Neural crest cell (in vitro differentiated cells): ENCODE measurements at places on chromosomes 5 and 9.

- DNase-seq = no peak
Measured at GRCh38 chr9:73149371-73150067, 2.1 kb upstream of the ANXA1 start.

- no peak for DNase-seq
Measured at GRCh38 chr5:60488466-60489130, 211.4 kb downstream of the DEPDC1B start.

- no peak for DNase-seq
Measured at GRCh38 chr9:114958021-114958843, 27.8 kb upstream of the TNFSF8 start.

GRCh38 chr5:150598821-150599273 is 41.6 kb upstream of the SYNPO start:
- no peak for DNase-seq

- DNase-seq = no peak
Measured at GRCh38 chr9:4305065-4305985, 5.5 kb upstream of the GLIS3 start.

- no peak for DNase-seq
Measured at GRCh38 chr5:165877475-165877874, 2372.1 kb downstream of the MAT2B start.

- no peak for DNase-seq
Measured at GRCh38 chr5:141850244-141850768, 27.9 kb downstream of the PCDH1 start.

DNA sequence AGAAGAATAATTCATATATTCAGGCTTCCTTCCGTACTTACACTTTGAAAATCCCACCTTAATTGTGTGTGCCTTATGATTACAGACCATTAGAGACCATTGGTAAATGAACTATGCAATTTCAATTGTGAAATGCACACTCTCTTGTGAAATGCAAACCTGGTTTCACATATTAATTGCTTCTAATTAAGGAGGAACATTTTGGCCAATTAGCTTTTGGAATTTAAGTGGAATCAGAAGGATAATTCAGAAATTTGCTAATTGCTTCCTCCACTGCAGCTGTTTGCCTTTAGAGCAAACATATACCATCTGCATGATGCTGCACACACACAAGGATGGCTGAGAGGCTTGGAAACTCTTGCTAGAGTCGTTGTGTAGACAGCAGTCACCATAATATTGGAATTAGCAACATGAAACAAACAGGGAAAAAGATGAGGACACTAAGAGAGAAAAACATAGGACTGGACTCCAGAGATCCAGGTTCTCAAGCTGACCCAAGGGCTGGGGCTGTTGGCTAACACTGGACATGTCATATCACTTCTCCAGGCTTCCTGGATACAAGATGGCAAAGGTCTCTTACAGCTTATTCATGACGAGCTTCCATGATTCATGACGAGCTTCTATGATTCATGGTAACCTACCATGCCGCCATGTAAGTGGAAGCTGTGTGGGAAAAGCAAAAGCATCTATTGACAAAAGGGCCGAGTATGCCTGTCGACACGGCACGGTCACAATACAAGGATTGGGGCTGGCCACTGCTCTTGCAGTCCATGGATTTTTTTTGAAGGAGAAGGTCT is 78.0 kb downstream of the PTCH1 start:
- no peak for DNase-seq

DNA sequence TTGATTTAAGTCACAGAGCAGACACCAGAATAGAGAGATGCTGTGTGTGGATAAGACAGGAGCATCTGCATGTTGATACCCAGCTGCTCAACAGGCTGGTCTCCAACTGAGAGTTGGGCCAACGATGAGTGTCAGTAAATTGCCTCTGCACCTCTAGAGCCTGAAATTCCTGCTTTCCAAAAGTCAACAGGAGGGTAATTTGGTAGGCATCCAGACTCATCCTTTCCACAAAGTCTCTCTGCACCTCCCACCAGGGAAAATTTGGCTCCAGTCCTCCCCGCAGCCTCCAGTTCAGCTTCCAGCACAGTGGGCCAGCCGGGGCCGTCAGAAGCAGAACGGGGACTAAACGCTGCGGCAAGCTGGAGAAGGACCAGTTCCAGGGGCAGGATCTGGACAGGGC is 136.9 kb downstream of the RFK start:
- DNase-seq = no peak

- no peak for DNase-seq
Measured at GRCh38 chr9:5621327-5621726, 7.6 kb upstream of the RIC1 start.

DNA sequence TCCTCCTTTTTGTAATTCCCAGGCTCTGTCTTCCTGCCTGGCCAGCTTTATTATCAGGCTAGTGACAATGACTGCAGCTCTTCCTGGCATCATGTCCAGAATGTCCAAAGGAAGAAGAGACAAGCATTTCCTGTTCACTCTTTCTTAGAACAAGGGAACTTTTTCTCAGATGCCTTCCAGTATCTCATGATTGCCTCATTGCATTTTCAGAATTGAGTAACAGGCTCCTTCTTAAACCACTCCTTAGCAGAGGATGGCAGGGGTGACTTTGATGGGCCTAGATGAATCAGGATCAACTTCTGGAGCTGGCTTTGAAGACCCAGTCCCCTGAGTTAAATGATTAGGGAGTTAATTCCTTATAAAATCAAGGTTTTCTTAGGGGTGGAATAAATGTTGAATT is 92.9 kb upstream of the RASGRF2 start:
- no peak for DNase-seq

- DNase-seq = no peak
Measured at GRCh38 chr5:134073404-134073803, 41.1 kb upstream of the TCF7 start.

GRCh38 chr5:172606156-172606785 is 34.8 kb upstream of the NEURL1B start:
- no peak for DNase-seq

DNA sequence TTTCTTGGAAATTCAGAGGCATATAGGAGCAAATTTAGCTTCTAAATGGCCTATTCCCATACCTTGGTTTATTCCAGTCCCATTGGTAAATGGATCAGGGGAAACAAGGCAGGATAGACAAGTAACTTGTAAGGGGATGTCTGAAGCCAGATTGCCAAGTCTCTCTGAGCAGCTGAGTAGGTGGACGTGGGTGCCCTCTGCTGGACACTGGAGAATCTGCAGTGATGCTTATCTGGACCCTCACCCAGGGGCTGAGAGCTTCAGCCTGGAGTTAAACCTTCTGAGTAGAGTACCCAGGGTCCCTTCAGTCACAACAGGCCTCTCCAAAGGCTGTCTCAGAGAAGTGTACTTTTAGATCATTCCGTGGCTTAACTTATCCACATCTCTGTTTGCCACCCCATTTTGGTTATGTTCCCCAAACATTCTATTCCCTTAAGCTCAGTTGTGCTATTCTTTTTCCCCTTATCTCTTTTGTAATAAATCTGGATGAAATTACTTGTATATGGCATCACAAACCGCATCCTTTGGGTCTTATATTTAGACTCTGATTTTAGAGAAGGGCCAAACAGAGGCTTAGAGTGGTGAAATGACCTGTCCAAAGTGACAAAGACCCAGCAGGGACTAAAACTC is 218.3 kb upstream of the GLRA1 start:
- peak; percentile 81 for DNase-seq

- no peak for DNase-seq
Measured at GRCh38 chr9:123422635-123423310, 66.8 kb downstream of the CRB2 start.

DNA sequence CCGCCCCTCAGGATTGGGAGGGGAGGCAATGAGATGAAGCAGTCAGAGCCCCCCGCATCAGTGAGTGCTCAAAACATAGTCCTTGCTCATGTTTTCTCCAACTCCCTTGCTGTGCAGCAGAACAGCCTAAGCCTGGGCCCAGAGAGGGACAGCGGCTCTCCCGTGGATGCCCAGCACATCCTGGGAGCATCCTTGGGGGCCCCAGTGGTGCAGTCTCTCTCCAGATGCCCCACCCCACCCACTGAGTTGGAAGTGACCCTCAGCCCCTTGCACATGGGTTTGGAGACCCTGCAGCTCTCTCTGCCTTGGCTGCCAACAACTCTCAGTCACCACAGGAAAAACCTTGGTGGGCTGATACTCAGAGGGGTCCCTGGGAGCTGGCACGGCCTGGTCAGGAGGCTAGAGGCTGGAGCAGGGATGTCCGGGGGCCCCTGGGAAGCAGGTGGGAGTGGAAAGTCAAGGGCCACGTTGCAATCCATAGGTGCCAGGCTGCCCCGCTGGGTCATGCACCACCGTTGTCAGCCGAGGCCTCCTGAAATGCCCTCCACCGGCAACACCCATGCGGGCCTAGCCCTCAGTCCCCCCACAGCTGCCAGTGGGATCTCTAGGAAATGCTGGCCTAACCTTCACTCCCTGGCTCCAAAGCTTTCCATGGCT is 242.5 kb downstream of the PBX3 start:
- no peak for DNase-seq
